Renal pelvis (tissue), 12 donors: ENCODE measurements at places on chromosomes 5 and 9. TPM values are rescaled to one million over a fixed set of nuclear protein-coding genes. Genes with fewer than 3 reads are reported as not detected.

DDX4 gene
- not detected for polyA plus RNA-seq

TERT gene
- polyA plus RNA-seq = 1.0 TPM

MEGF10 gene
- 0.70 TPM for polyA plus RNA-seq

FOXD4L3 gene
- 0.11 TPM for polyA plus RNA-seq

SLC6A19 gene
- polyA plus RNA-seq = 50.8 TPM

GARIN3 gene
- polyA plus RNA-seq = not detected

TMEM171 gene
- polyA plus RNA-seq = 5.2 TPM

ADGRD2 gene
- 0.37 TPM for polyA plus RNA-seq

C5orf52 gene
- polyA plus RNA-seq = not detected

CDC20B gene
- 0.63 TPM for polyA plus RNA-seq
